ENCODE measurements at places on chromosomes 13 and 19.

GRCh38 chr19:40805258-40805868 is 6.4 kb downstream of the EGLN2 start:
- no peak for DNase-seq

DNA sequence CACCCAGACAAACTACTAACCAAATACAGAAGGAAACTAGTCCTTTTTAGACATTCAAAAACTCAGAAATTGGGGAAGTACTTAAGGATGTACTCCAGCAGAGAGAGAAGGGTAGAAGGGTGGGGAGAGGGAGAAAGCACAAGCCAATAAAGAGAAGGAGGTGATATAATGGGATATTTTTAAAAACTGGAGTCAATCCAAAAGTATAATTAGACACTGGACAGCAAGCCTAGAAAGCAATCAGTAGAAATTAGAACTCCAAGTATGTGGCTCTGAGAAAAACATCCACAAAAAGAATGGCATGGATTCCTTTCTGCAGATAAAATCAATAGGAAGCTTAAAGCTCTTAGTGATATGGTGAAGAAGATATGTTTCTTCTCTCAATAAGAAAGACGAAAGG is 55.8 kb downstream of the PEPD start:
- DNase-seq, result no peak

DNA sequence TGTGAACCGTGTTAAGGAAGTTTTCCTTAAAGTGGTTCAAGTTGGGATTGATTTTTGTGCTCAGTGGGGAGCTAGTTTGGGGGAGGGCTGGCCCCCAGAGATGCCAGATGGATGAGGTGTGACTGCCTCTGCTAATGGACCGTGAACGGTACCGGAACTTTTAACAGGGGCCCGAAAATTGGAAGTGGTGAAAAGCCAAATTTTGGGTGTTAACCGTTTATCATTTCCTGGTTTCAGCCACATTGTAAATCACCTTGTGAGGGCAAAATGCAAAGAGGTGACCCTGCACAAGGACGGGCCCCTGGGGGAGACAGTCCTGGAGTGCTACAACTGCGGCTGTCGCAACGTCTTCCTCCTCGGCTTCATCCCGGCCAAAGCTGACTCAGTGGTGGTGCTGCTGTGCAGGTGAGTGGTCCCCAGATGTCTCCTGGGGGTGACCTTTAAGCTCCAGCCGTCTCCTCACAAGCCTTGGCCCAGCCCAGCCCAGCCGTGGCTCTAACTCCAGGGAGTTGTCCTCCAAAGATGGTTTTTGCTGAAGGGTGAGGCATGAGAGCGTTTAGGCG is 18.2 kb downstream of the UPF1 start:
- peak; percentile 14 for DNase-seq

DNA sequence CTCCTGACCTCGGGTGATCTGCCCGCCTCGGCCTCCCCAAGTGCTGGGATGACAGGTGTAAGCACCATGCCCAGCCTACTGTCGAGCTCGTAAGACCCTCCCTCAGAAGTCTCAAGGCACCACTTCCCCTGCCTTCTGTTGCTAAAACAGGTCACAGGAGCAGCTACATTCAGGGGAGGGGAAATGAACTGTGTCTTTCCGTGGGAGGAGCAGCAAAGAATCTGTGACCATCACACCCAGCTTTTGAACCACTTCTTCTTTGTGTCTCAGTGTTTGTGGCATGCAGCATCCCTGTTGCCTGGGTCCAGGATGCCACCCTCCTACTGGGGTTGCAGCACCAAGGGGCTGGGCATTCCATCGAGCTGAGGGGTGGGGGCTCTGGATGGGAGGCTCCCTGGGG is 7.7 kb upstream of the CSNK1G2 start:
- no peak for DNase-seq

DNA sequence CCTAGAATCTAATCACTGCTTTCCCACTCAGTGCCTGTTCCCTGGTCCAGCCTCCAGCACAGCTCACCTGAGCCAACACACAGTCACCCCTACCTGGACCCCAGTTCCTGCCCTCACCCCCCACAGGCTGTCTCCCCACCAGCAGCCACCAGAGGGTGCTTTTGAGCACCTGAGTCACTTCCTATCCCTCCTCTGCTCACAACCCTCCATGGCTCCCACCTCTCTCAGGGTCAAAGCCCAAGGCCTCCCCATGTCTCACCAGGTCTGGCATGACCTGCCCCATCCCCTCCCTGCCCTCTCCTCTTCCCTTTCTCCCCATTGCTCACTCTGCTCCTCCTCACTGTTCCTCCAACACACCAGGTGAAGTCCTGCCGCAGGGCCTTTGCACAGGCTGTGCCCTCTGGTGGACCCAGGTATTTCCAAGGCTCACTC is 7.1 kb upstream of the DPP9 start:
- DNase-seq, result peak; percentile 42

DNA sequence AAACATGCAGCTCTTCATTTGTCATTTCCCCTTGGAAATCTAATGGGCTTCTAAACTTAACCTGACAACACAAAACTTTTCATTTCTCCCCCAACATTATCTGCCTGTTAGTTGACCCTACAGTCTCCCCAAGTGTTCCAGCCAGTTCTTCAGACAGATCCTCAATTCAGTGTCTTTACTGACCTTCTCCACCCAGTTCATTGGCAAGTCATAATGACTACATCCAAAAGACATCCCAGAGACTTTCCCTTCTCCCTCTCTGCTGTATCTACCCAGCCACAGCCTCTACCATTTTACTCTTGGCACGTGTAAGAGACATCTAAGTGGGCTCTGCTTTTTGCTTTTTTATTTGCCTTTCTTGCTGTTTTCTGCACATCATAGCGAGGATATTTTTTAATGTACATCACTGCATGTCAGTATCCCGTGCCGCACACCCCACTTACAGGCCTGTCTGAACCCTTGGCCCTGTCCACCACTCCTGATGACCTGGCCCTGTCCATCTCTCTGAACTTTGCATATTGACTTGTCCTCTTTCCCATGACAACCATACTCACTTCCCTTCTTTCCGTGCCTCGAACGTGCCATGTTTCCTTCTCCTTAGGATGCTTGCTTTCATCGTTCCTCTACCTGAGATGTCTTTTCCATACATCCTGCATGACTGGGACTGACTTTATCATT is 391.9 kb downstream of the IRS2 start:
- no peak for DNase-seq

GRCh38 chr19:17104679-17105078 is 29.1 kb downstream of the MYO9B start:
- no peak for DNase-seq

DNA sequence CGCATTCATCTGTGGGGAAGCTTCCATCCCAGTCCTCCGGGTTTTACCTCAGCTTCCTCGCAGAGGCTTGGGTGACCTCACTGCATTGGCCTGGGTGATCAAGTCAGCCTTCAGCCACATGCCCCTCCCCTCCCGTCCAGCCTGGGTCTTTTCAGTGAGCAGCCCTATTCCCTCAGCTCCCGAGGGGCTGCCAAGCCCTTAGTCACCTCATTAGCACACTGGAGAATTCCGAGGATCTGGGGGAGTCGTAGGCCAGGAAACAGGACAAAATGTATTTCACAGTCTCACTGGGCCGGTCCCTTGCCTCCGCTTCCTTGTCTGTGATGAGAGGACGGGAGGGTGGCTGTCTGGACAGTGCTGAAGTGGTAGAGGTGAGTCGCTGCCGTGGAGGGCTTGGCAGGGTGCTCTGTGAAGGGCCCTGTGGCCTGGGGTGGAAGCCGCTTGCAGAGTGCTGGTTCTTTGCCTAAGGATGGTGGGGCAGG is 19.9 kb downstream of the KDM4B start:
- no peak for DNase-seq

DNA sequence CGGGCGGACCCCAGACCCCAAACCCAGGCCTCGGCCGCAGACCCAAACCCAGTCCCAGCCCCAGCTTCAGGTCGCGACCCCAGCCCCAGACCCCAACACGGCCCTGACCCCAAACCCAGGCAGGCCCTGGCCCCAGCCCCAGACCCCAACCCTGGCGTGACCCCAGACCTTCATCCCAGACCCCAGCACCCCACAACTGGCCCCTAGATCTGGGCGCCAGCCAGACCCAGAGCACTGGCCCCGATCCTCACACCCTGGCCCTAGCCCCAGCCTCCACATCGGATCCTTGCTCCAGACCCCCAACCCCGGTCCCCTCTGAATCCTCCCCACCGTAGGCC is 7.5 kb downstream of the MBD3 start:
- no peak for DNase-seq

- no peak for DNase-seq
Observed at GRCh38 chr19:6707011-6707657, 13.3 kb downstream of the C3 start.

- no peak for DNase-seq
Observed at GRCh38 chr19:37692956-37693620, 26.5 kb downstream of the ZNF607 start.
